ENCODE measurements at places on chromosomes 3 and 15.

DNA sequence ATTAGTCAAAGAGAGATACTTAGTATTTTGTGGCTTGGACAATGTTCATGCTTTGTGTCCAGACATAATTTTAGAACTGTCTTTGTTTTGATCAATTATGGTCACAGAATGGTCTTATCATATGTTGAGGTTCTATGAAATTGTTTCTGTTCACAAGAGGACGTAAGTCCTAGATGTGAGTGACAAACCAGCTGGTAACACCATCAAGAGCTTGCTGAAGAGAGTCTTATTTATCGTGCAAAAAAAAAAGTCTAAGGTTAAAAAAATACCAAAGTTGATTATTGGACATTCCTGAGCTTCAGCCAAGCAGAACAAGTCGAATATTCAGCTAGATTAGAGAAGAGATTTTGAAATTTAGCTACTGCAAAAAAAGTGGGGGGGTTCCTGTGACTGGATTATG lies 495.9 kb upstream of the NAALADL2 start:
- no peak for DNase-seq

DNA sequence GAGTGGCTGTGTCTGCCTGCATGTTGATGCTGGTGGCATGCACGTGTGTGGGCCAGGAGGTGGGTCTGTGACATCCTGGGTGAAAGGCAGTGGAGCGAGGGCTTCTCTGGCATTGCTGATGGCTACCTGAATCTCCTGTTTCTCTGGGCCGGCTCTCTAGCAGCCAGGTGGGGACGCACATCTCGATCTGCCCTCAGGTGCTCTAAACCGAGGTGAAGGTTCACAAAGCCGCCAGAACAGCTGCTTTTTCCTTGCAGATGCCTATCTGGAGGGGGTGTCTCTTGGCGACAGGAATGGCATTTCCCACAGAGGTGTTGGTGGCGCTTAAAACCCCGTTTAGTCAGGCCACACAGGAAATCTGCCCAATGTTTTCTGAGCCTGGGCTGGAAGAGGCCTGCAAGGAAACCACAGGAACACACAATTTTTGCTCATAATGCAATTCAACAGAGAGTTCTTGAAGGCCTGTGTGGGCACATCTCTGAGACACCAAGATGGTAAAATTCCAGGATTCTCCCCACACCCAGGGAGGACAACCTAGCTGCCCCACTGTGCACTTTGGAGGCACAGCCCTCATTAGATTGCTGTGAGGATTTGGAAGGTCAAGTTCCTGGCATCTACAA lies 11.9 kb downstream of the TMEM158 start:
- DNase-seq, result no peak

DNA sequence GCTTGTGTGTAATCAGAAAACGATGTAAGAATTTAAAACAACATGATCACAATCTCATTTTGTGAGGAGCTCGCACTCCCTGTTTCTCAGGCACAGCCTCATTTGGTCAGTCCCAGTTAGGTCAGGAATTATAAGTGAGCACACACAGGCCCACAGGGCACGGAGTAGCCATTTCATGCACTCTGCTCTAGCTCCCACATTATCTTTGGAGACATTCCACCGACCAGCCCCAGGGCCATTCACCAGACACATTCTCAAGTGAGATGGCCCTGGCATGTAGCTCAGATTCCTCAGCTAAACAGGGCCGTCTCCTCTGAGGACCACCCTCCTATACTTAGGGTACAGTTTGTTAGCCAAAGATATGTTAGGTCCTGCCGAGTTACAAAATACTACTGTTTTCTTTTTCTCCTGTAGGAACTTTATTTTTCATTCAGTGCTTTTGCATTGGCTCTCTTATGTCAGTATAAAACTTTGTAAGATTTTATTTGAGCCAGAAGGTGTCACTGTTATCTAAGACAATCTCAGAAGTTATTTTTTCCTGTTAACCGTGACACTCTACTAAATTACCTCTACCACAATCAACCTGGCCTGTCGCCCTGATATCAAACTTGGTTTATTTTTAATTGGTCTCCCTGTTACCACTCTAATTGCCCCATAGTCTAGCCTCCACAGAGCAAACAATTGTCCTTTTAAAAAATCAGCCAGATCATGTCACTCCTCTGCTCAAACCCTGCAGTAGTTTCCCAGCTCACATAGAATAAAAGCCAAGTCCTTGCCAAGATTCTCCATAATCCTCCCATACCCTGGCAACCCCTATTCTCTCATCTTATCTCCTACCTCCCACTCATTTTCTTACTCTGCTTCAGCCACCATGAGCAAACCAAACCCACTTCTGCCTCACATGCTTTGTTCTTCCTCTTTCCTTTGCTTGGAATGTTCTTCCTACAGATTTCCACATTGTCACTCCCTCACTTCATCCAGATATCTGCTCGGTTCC lies 105.7 kb downstream of the PPP2R3A start:
- DNase-seq, result no peak

DNA sequence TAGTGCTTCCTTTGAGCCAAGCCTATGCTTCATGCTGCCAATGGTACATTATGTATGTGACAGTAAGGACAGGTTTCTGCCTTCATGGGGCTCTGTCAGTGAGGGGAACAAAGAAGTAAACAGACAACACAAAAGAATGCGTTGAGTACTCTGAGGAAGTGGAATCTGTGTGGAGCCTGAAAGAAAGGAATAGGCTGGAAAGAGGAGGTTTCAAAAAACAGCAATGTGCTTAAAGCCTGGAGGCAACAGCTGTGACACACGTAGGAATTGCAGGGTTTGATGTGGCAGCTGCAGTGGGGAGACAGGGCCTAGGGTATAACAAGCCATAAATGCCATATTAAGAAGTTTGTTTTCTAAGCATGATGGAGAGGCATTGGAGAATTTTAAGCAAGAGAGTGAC lies 316.7 kb downstream of the CLSTN2 start:
- DNase-seq, result no peak

DNA sequence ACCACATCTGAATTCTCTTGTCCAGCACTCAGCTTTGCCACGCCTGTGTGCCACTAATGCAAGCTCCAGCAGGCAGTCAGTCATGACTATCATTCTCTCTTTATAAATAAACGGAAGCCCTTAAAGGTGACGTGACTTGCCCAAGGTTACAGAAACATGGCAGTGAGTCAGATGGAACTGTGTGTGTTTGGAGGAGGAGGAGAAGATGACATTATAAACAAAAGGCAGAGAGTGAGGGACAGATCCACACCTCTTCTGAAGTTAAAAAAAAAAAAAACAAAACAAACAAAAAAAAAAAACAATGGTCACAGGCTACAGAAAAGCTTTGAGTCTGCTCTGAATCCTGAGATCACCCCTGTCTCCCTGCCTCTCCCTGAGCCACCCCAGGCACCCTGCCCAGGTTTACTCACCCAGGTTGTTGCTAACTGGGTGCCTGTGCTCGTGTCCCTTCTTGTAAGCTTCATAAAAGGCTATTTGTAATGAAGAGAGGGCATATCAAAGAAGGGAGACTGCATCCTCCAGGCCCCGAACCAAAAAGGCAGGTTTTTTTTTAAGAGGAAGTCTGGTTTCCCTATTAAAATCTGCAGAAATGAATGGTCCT lies 119.7 kb upstream of the PHLDB2 start:
- DNase-seq, result no peak

DNA sequence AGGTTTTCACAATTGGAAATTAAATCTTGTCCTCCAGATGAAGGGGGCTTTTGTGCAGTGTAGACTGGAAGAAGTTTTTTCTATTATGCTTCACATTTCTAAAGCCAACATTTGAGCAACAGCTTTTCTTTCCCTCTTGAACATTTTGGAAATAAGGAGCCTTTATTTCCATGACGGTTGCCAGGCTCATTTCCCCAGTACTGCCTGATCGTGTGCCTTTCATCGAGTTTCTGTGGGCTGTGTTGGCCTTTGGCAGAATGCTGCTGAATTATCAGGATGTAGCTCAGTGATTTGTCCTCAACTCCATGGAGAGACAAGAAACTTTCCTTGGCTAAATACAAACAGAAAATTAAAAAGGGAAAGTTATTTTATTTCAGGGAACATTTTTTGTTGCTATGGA lies 314.8 kb upstream of the LRRC3B start:
- no peak for DNase-seq

GRCh38 chr15:31161951-31162350 lies 60.4 kb upstream of the TRPM1 start:
- DNase-seq, result no peak

DNA sequence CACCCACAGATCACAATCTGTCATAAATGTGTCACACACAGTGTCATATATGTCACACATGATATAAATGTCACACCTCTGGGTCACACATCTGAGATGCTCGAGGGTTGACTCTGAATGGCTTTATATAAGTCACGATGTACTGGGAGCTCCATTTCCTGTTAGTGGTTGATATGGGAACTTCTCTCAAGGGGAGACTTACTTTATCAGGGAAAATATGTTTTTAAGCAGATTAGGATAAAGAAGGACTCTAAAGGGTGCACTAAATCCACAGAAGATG lies 83.9 kb upstream of the MEF2A start:
- DNase-seq, result no peak

DNA sequence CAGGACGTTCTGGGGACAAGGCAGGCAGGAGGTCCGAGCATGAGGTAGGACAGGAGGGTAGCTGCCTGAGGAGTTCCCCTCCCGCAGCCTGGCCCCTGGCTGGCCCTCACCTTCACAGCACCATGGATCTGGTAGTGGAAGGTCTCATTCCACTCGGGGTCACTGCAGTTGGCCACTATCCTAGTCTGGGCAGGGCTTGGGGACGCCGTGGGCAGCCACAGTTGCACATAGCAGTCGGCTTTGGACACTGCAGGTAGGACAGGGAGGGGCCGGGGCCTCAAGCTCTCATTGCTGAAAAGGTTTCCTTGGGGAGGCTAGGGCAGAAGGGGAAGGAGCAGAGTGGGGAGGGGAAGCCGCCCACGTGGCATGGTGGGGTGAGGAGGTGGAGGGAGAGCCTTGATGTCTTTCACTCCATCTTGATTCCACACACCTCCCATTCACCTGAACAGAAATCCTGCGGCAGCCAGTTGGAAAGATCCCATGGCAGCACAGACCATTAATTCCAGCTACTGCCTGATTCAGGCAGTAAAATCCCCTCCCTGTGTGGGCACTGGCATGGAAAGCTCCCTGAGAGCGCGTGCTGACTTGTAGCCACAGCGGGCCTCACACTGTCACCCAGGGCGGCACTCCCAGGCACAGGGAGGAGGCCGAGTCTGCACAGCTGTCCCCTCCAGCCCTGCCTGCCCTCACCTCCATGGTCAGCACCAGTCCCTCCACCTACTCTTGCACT lies 2.1 kb downstream of the PLA2G4F start:
- no peak for DNase-seq

GRCh38 chr15:71807125-71807629 lies 3.2 kb upstream of the NR2E3 start:
- no peak for DNase-seq

DNA sequence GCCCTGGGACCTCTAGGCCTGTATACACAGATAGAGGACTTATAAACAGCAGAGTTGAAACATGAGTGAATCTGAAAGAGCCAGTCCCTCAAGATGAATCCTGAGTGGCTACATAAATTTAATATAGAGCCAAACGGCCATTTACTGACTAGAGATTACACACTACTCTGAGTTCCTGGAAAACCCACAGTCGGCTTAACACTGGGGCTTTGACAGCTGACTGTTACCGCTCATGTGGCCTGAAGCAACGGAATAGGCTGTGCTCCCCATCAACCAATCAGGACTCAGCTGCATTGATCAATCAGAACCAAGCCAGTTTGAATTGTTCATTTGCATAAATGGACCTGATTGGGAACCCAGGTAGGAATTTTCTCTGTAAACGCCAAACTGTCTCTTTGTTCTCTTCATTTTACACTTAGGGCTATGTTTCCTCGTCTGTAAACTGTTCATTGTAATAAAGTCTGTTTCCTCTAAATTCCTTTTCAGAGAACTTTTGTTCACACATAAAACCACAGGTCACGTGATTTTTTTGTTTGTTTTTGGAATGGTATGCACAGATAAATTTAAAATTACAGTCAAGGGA lies 40.5 kb downstream of the CCNL1 start:
- DNase-seq, result no peak

DNA sequence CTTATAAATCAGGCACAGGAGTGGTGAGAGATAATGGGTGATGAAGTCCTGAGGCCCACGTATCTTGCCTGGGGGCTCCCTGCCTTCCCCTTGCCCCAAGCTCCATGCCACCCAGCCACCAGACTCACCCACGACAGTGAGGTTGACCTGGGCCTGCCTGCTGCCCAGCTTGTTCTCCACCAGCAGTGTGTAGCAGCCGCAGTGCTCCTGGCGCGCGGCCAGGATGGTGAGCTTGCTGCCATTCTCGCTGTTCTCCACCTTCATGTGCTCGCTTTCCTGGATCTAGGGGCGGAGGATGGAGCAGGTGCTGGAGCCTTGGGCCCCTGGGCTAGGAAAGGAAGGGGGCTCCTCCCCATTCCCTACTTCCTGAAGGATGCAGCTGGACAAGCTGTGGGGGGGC lies 79.1 kb upstream of the HACD2 start:
- DNase-seq, result no peak

GRCh38 chr3:37457378-37458065 lies 283.1 kb upstream of the LRRFIP2 start:
- peak; percentile 45 for DNase-seq

DNA sequence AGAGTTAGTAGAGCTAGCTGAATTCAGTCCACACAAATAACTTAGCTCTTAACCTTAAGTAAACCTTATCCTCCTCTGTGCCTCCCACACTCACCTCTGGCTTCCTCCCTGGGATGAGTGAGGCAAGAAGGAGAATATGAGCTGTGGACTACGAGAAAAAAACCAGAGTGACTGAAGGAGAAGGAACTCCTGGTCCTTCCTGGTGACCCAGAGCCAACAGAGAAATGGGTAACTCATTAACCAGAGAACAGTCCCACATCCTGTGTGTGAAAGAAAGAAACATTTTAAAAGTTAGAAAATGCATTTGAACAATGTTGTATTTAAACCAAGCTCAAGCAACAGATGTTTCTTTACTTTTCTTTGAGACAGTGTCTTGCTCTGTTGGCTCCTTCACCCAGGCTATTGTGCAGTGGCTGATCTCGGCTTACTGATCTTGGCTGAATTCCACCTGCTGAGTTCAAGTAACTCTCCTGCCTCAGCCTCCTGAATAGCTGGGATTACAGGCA lies 27.5 kb upstream of the FAM81A start:
- DNase-seq, result no peak

- DNase-seq, result no peak
Measured at GRCh38 chr15:36590838-36591237, 11.4 kb downstream of the CDIN1 start.

DNA sequence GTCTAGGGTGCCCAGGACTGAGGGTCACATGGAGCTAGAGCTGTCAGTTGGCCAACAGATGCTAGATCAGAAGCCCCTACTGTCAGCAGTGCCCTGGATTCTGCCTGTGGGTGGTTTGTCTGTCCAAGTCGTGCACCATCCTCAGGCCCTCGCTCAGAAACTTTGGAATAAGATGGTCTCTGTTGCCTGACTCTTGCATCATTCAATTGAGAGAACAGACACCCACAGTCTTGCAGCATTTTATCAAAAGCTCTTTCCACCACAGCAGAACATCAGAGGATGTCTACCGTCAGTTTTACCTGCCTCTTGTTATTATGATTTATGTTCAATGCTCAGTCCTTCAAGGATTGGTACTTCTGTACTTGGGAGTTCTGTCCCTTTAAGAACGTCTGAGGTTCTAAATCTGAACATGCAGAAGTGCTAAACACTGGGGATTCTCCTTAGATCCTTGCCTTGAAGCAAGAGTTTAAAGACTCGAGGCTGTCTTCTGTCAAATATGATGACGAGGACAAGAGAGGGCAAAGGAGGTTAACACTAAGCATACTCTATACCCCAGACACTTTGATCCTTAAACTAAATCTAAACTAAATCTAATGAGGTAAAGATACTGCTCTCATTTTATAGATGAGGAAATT lies 4.8 kb downstream of the AQP9 start:
- DNase-seq, result no peak
